T follicular helper cell (primary cell): ENCODE measurements at places on chromosomes 16 and 17.

DNA sequence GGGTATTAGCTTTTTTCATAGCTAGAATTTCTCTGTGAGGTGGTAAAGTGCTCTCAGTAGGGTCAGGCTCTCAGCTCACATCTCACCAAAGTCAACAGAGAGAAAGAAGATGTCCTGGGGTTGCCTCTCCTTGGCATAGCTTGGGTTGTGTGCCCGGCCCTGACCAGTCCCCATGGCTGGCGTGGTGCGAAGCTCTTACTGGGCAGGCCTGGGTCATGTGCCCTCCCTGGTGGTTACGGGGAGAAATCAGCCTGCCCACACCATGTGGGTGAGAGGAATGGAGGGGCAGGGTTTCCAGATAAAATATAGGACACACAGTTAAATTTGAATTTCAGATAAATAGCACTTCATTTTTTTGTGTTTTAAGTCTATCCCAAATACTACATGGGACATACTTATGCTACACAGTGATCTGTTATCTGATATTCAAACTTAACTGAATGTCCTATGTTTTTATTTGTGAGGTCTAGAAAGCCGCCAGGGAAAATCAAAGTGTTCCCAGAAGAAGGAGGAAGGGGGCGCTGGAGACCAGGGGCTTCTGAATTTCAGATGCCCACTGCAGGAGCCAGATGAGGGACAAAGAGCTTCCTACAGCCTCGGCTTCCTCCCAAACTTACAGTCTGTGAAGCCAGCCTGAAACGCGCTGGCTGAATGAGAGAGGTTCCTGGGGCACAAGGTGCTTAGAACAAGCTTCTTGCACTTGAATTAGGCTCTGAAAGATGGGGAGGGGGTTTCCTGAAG, 45.4 kb downstream of the NKD1 start:
- no peak for DNase-seq

DNA sequence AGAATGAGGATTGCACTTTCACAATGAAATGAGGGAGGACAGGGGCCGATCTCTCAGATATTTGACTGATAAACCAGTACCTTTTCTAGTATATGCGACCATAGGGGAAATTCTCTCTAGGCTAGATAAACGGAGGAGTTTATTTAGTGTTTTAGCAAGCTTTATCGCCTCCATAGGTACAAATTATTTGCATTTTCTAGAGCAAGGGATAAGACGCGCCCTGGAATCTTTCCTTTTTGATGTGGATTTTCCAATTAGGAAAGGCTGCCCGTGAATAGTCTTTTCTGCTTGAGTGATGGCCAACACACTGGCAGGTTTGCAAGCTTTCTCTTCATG, 351 bp upstream of the GDPD1 start:
- no peak for DNase-seq

GRCh38 chr16:84391151-84392030, 23.1 kb downstream of the ATP2C2 start:
- DNase-seq: no peak

DNA sequence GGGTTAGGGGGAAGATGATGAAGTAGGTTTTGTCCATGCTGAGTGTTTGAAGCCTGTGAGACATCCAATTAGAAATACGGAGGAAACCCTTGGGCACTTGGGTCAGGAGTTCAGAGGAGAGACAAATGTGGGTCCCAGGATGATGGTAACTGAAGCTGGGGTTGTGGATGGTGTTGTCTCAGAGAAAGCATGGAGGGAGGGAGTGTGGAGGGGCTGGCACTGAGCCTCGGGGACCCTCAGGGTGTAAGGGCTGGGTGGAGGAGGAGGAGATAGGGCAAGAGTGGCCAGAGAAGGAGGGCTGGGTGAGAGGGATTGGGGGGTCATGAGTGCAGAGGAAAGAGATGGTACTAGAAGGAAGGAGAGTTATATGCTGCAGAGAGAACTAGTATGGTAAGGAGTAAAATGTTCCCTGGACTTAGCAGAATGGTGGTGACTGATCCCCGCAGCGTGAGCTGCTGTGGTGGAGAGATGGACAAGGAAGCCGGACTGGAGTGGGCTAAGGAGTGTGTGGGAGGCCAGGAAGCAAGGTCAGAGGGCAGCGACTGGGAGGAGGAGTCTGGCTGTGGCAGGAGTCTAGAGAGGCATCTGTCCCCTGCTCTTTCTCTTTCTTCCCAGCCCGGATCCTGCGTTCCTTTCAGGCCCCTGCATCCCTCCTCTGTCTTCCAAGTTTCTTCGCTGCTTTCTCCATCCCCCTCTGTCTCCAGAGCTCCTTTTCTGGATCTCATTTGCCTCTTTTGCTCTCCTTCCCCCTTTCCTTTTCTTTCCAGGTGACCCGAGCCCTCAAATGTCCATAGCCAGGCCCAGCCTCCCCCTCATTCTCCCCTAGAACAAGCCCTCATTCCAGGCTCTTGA, 3.9 kb upstream of the COL1A1 start:
- DNase-seq: no peak

GRCh38 chr16:46839986-46840443, 9.0 kb upstream of the C16orf87 start:
- DNase-seq: no peak

GRCh38 chr17:13957636-13958035, 111.7 kb upstream of the COX10 start:
- no peak for DNase-seq

GRCh38 chr17:79799538-79800324, 2.9 kb upstream of the CBX8 start:
- DNase-seq: no peak

DNA sequence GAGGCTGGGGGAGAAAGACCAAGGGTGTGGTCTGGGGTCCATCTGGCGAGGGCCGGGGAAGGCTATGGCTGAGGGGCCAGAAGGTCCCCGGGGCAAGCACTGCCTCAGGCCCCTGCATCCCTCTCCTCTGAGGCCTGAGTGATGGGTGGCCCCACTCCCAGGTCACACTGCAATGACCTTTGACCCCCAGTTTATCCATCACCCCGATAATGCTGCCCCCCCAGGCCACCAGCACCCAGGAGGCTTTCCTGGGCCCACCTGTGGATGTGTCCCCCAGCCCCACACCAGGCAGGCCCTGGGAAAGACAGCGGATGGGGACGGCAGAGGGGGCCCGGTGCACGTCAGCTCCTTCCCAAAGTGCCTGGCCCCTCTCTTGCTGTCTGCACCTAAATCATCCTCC, 22.5 kb upstream of the CACNA1H start:
- no peak for DNase-seq

DNA sequence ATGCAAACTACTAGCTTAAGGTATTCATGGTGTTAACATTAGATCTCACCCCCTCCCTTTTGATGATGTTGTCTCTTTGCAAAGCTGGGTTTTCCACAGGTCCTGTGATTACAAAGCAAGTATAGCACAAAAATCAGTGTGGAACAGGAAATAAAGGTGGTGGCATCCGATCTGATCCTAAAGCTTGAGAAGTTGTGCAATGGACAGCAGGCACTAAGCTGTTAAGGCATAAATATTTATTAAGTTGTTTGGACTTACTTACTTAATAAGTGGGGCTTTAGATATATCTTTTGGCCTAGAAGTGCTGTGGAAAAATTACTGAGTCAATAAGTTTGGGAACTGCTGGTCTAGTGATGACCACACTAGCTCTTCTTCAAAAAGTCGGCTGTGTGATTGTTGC, 5.0 kb downstream of the GLP2R start:
- DNase-seq: no peak

DNA sequence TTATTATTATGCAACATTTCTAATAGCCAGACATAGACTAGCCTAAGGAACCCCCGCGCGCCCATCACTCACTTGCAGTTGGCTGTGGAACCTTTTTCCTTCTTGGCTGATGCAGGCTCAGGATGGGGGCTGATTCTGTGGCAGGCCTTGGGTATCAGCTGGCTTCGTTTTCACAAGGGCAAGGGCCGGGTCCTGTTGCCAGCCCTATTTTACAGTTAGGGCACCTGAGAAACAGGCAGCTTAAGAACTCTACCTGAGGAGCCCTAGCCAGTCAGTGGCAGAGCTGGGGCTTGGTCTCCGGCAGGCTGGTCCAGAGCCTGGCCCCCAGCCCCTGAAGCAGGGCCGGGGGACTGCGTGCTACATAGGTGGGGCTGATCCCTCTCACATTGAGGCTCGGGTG, 28.7 kb downstream of the ADGRG5 start:
- DNase-seq: no peak

DNA sequence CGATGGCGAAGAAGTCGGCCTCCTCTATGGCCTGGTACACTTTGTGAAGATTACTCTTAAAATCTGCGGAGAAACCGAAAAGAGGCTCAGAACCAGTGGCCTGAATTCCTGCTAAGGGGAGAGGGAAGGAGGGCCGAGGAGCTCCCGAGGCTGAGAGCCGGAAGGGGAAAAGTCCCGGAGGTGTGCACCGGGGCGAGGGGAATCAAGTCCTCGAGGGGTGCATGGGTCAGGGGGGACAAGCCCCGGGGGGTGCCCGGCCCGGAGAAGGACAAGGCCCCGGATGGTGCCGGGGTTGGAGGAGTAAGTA, 495 bp downstream of the PARN start:
- DNase-seq: no peak

DNA sequence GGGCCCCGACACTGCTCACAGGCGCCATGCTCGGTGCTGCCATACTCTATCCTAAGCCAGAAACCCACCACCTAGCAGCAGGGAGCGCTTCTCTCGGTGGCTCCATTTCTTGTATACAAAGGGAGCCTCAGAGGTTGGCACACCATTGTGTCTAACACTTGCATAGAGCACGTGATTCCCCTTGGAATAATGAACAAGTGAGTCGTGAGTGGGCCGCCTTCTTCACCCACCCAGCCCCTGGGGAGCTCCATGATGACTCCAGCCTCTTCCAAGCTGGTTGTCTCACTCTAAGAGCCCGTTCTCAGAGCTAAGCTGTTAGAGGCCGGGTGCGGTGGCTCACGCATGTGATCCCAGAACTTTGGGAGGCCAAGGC, 82.3 kb upstream of the ZNF469 start:
- DNase-seq: no peak

DNA sequence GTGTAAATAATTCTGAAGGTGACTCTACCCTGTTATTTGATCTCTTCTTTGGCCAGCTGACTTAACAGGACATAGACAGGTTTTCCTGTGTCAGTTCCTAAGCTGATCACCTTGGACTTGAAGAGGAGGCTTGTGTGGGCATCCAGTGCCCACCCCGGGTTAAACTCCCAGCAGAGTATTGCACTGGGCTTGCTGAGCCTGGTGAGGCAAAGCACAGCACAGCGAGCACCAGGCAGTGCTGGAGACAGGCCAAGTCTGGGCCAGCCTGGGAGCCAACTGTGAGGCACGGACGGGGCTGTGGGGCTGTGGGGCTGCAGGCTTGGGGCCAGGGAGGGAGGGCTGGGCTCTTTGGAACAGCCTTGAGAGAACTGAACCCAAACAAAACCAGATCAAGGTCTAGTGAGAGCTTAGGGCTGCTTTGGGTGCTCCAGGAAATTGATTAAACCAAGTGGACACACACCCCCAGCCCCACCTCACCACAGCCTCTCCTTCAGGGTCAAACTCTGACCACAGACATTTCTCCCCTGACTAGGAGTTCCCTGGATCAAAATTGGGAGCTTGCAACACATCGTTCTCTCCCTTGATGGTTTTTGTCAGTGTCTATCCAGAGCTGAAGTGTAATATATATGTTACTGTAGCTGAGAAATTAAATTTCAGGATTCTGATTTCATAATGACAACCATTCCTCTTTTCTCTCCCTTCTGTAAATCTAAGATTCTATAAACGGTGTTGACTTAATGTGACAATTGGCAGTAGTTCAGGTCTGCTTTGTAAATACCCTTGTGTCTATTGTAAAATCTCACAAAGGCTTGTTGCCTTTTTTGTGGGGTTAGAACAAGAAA, 5.1 kb downstream of the STH start:
- no peak for DNase-seq

- no peak for DNase-seq
These were observed 216.1 kb upstream of the CPHXL start for GRCh38 chr16:75942351-75942750.

- no peak for DNase-seq
These were observed 507.2 kb upstream of the EEF2KMT start for GRCh38 chr16:5604770-5605169.

GRCh38 chr17:19383681-19384470, 3.1 kb downstream of the MFAP4 start:
- DNase-seq: no peak

DNA sequence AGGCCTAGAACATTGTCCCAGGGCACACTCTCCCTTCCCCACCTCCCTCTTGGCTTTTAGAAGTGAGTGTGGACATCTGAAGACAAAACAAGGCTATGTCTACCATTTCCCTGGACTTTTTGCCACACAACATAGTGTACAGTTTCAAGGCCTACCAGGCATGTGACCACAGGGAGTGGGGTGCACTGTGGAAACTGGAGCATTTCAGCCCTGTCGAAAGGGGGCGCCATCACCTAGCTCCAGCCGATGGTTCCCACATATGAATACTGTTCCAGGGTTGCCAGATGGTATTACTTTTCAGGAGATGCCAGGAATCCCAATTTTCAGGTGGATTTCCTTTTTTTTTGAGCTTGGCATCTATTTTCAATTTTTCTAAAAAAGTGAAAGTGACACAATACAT, 140.7 kb downstream of the KATNIP start:
- DNase-seq: no peak

GRCh38 chr17:46026166-46027047, 27.4 kb downstream of the STH start:
- DNase-seq: no peak

DNA sequence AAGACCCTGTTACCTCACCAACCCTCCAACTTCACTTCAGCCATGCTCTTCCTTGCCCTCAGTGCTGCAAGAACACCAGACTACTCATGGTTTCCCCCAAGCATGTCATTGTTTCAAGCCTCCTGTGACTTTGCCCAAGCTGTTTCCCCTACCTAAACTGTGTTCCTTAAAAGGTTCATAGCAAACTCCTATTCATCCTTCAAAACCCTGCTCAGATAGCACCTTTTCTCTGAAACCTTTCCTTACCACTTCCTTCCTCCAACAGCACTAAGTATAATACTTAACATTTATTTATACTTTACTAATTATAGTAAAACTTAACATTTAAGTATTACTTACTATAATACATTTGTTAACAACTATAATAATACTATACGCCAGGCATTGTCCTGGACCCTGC, 136.2 kb downstream of the CCT6B start:
- DNase-seq: no peak

DNA sequence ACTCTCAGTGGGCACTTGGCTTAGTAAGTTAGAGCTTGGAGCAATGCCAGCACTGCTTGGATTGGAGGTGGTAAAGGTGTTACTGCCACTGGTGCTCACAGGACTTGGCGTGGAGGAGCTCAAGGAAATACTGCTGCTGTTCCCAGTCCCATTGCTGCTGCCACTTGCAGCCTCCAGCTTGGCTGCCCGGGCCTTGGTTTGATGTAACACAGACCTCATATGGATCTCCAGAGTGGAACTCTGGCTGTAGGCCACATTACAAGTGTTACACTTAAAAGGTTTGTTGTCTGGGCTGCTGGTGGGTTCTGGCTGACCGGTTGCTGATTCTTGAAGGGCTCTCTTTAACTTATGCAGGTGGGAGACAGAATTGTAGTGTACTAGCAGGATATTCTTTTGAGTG, 250.3 kb downstream of the ZFHX3 start:
- DNase-seq: no peak

DNA sequence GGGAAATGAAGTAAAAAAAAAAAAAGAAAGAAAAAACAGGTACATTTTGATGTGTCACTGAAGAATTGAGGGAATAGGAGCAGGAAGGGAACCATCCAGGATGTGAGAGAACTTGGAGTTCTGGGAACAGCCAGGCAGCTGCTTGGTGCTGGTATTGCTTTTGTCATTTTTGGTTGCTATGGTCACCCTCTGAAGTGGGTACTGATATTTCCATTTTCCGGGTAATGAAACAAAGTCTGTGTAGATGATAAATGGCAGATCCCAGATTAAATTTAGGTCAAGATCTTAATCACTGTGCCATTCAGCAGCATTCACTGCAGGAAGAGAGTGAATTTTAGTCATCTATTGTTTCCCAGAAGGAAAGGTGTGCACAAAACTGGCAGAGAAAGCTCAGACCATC, 93.6 kb downstream of the ABCA8 start:
- no peak for DNase-seq
